ENCODE measurements at places on chromosomes 11 and 22.

DNA sequence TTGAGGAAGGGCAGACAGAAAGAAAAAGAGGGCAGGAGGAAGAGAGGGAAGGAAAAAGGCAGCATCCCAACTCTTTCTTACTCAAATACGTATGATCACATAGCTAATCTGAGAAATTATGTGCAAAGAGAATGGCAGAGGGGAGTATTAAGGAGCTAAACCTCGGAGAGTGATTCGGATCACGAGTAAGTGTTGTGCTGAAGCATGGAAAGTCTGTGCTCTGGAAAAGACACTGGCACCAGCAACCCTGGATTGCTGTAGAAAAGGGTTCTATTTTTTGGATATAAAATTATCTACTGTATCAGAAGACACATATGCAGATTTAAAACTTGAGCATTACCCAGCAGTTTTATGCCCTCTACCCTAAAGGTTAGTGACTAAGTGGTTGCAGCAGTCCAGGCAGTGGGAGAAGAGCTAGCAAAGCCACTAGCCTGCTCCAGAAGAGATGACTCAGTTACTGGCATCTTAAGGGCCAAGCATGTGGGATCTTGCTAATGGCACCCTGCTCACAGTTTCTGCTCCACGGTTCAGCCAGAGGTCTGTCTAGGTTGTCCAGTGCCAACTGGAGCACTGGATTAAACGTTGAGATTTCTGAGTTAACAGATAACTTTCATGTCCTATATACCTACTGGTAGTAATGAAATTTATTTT is 151.7 kb downstream of the SWAP70 start:
- DNase-seq, result no peak

DNA sequence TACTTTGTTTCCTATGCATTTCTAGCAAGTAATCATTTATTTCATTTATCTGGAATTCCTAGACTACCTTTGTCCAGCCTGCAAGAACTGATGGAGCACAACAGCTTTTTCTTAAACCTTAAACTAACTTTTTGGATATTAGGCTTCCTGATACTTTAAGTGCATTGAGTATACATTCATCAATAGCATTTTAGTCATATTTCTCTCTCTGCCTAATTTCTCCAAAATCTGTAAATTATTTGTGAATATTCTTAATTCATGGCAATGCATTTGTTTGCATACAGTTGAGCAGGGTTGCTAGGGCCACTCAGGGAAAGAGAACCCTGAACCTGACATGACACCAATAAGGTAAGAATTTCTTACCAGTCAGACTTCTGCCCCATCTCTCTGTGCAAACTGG is 29.1 kb upstream of the APLNR start:
- DNase-seq, result no peak

- peak; percentile 24 for DNase-seq
Measured at GRCh38 chr11:19951558-19952115, 208.6 kb downstream of the DBX1 start.

DNA sequence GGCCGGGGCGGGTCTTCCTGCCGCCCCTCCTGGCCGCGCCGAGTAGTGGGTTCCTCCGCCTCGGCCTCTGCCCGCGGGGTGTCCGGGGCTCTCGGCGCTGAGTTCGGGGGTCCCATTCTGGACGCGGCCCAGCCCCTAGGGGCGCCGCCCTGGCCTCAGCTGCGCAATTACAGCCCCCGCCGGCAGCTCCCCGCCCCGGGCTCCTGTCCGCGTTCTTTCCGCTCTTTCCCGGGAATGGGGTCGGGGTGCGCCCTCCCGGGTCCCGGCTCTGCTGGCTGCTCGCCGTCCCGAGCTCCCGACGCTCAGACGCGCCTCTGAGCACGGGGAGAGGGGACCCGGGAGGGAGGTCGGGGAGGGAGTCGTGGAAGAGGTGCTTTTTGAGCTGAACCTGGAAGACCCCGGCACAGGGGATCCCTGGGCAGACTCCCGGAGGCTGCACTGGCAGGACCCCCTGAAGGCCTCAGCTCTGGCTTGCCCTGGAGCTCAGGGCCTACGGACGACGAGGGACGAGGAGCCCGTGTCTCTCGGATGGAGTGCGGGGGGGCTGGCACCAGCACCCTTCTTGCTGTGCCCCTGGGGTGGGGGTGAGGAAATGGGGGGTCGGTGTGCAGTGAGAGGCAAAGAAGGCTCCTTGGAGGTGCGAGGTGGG is 558 bp downstream of the TSPAN4 start:
- no peak for DNase-seq

GRCh38 chr11:117444711-117445658 is 117.3 kb downstream of the CEP164 start:
- DNase-seq, result no peak

DNA sequence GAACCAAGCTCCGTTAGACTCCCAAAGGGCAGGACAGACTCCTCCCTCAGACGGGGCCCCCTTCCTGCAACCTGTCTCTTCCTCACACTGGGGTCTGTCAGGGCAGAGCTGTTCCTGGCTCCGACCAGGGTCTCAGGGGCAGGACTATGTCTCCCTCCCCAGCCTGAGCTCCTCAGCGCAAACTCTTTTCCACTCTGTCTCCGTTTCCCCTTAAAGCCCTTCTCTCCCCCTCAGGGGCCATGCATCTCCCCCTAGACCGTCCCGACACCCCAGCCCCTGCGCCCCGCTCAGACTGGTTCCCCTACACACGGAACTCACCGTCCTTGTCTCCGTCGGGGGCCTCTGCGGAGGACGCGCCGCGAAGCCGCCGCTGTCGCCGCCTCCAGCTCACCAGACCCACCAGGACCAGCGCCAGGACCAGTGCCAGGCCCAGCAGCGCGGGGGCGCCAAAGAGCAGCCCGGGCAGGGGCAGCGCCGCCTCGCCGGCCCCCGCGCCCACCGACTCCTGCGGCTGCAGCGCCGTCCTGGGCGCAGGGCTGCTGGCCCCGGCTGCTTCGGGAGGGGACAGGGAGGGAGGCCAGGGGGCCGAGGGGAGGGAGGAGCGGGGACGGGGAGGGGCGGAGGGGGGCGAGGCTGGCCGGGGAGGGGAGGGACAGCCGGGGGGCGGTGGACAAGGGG is 684 bp downstream of the TNFRSF13C start:
- DNase-seq, result peak; percentile 68

DNA sequence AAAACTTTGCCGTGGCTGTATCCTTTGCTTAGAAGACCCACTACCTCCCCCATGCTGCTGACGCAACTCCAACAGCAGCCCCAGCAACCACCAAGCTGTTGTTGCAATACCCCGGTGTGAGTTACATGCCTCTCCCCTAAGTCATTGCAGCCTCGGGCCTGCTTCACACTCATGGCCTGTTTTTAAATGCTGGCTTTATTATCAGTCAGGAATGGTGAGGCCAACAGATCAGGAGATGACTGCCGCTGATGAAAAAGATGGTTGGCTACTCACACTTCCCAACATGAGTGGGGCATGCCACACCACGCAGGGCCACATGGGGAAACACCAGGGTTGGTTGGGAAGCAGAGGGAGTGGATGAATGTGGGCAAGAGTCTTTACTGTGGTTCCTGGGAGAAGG is 171.5 kb upstream of the SYT13 start:
- DNase-seq, result no peak

- no peak for DNase-seq
Measured at GRCh38 chr22:45603619-45604018, 68.0 kb upstream of the ATXN10 start.

- no peak for DNase-seq
Measured at GRCh38 chr11:121059605-121060004, 35.7 kb downstream of the TBCEL start.

GRCh38 chr11:12506404-12506921 is 129.1 kb downstream of the PARVA start:
- DNase-seq, result no peak

DNA sequence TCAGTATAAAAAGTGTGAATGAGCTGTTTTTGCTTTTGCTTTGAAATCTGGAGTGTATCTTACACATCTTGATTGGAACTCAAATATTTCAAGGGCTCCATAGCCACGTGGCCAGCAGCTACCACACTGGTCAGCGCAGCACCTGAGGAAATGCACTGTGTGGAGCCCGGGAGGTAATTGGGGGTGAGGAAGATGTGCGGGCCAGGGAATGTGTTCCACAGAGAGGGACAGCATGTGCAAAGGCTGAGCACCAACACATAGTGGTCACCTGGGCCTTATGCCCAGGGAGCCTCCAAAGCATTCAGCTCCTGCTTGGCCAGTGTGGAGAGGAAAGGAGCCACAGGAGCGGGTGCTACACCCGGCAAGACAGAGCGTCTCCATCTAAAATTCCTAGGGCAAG is 20.8 kb downstream of the RELT start:
- DNase-seq, result no peak

DNA sequence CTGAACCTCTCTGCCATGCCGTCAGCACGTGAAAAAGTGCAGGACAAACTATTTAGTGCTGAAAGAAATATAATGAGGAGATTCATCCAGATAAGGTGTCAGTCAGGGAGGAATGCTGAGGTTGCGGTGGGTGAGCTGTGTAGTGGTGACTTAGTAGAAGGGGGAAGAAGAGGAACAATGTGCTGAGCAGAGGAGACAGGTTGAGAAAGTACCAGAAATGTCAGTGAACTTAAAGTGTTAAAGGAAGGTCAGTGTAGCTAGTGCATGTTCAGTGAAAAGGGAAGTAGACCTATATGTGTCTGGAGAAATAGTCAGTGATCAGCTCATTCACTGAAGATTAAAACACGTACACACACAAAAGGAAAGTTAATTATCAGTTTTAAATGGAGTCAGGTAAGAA is 237.6 kb upstream of the CCDC179 start:
- DNase-seq, result no peak

DNA sequence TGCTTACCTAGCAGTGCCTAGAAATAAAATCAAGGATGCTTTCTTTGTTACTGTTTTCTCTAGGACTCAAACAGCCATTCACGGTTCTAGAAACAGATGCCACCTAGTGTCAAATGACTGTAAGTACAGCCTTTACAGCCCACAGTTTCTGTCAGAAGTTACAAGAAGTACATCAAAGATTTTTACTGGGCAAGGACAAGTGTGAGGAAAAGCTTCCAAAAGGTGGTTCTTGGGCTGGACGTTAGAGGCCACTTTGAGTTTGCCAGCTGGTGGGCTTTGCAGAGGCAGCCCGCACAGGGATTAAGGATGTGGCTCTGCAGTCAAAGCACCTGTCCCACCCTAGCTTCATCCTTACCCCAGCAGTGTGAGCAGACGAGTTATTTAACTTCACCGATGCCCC is 6.9 kb downstream of the KMT5B start:
- peak; percentile 58 for DNase-seq

DNA sequence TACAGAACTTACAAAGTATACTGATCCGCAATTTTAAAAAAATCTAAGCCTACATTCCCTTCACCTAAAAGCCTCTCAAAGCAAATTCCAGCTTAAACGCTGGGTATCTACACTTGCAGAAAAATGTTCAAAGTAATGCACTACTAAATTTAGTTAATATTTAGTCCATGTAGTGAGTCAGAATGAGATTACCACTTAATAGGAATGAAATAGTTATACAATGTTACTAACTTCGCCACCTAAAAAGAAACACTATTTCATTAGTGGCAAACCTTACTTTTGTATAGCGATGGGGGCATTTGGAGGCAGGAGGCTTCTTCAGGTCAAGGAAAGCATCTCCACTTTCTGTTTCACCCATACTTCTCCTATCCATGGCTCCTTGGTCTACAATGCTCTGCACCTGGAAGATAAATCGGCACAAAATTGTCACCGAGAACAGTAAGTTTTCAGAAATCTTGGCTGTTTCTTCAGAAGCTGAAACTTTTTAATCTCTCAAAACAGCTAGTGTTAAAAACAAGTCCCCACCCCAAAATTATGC is 1.2 kb downstream of the EIF4ENIF1 start:
- DNase-seq, result no peak

DNA sequence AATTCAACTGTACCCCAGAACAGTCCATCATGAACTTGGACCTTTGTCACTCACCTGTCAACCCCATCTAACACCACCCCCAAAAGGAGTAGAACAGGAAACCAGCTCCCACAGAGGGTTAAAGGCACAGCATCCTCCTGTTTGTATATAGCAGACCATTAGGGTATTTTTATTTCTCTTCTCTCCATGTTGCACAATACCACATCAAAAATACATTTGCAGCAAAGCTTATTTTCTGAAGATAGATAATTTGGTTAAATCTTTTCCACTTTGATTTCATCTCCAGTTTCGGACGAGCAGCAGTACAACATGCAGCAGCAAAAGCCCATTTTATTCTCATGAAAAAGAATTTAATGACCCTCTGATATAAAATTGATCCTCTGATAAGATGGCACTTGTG is 103.1 kb downstream of the KIRREL3 start:
- no peak for DNase-seq

- no peak for DNase-seq
Measured at GRCh38 chr22:37343348-37343747, 61.0 kb downstream of the CYTH4 start.

- DNase-seq, result no peak
Measured at GRCh38 chr22:22118987-22119386, 125.6 kb upstream of the VPREB1 start.

DNA sequence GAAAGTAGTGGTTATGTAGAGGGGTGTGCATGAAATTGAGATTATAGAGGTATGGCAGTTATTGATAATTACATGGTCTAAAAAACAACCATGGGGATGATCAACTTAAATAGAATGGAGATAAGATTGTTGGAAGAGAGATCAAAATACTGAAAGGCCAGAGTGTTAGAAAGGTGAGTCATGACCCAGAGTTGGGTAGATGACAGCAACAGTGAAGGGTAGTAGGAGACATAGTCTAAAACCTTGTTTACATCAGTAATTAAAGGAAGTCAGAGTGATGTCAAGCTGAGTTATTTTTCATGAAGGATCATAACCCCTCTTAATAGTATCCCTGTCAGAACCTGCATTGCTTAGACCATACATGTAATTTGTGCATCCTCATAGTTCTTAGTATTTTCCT is 110.9 kb downstream of the ELP4 start:
- no peak for DNase-seq

- DNase-seq, result no peak
Measured at GRCh38 chr22:42972649-42973535, 42.1 kb downstream of the PACSIN2 start.

GRCh38 chr11:72569966-72570892 is 104.0 kb downstream of the PDE2A start:
- DNase-seq, result no peak

DNA sequence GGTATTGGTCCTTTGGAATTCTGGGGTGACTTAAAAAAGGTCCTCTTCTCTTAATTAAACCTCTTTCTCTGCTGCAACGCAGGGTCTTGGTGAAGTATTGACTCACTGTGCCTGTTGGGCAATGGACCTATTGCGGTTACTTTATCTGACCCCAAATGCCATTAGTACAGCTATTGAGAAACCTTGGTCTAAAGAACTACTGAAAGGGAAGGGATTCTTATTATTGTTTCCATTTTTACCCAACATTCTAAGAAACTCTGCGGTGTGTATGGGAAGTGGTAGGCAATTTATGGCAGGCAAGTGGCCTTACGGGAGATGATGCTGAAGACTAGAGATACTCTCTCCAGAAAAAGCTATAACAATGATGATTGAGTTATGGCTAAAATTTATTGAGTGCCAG is 12.5 kb downstream of the SLC6A5 start:
- no peak for DNase-seq

GRCh38 chr22:44391481-44392445 is 79.0 kb upstream of the SHISAL1 start:
- no peak for DNase-seq

GRCh38 chr22:41425660-41426365 is 20.8 kb downstream of the TOB2 start:
- DNase-seq, result peak; percentile 16

All from CD4-positive, alpha-beta T cell treated with Interleukin-6 at 100 ng/mL for 8 hours (primary cell).